ENCODE measurements at places on chromosomes 7 and 10.
A peak's percentile ranks its signal among the peaks of the same experiment; 100 is the strongest.

GRCh38 chr7:33310546-33310945 lies 181.2 kb downstream of the BBS9 start:
- no peak for DNase-seq

DNA sequence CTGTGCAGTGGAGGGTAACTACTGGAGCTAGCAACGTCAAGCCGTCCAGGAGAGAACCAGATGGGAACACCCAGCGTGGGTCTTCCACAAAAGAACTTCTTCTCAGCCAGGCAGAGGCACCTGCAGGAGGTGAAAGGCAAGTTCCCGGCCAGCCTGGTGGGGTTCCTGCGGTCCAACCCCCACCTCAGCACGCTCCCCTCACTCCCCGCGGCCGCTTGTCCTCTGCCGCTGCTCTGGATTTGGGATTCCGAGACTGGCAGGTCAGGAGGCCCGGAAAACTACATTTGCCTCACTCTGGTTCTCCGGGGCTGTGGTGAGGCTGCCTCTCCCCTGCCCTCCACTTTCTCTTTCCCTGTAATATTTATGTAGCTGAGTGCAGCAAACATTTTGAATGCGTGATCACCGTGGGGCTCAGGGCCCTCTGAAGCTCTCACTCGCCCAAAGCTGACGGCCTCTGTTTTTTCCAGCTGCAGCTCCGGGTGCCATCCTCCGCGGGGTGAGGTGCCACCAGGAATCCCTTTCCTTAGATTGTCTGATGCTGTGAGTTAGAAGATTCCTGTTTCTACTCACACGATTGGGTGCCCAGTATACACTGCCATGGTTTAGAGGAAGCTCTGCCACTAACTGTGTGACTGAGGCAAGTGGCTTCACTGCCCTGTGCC lies 366.9 kb downstream of the DNAJB6 start:
- DNase-seq = peak; percentile 55

- DNase-seq = no peak
Measured at GRCh38 chr10:128457136-128457535, 330.9 kb upstream of the MKI67 start.

DNA sequence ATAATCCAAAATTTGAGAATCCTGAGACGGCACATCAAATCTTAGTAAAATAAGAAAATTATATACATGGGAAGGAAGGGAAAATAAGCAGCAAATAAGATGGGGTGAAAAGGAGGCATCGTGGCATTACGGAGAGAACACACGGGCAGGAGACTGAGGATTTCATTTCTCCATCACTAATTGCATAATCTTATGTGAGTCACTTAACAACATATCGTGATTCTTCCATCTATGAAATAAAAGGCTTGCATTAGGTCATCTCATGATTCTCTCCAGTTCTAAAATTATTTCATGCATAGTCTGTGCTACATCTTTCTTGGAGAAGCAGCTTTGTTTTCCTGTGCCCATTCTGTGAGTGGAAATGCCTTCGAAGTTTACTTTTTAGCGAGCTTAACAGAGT lies 288.7 kb downstream of the LRMDA start:
- DNase-seq = no peak

DNA sequence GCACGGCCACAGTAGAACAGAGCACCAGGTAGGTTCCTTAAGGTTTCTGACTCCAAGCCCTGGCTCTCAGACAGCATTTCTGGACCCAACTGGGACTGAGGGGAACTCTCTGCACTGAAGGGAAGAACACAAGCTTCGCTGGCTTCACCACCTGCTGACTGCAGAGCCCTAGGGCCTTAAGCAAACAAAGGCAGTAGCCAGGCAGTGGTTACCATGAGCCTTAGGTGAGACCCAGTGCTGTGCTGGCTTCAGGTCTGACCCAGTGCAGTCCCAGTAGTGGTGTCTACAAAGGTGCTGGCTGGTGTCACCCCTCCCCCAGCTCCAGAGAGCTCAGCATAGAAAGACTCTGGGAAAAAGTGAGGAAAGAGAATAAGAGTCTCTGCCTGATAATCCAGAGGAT lies 59.5 kb downstream of the SIRT1 start:
- DNase-seq = no peak

DNA sequence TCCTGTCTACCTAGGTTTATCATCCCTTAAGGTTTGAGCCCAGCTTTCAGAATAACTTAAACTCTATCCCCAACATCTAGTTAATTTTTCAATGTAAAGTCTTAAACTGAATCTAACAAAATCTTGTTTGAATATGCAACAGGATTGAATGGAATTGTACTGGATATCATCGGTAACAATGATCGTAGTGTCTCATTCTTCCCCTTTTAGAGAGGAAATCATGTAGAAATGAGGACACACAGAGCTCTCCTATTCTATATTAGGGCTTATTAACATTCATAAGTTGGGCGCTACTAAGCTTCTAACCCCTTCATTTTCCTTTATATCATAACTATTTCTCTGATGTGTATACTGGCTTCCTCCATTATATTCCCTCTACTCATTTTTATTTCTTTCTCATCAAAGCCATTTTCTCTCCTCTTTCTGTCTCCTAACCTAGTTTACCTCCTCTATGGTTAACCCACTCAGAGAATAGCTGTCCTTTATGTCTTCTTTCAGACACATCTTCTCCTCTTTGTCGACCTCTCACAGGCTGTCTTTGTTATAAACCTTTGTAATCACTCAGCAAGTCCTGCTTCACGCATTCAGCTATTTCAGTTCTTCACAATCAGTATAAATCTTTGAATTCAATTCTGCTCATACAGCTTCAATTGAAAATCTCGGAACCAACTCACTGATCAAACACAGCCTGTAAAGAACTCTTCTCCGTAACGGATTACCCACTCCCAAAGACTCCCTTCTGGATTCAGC lies 1019.0 kb upstream of the C7orf33 start:
- no peak for DNase-seq

DNA sequence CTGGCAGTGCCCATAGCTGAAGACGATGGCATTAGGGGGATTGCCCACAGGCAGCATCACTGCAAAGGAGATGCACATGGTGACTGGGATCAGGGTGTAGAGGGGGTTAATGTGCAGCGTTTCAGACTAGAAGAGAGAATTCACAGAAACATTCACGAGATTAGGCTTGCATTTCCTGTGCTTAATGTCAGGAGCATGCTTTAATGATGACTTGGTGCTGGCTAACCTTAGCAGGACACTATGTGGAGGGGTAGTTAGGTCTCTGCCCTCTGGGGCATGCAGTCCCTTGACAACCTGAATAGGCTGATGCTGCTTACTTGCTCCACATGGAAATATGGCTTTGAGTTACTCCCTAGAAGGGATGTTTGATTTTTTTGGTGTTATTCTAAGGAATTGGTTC lies 21.8 kb downstream of the STMP1 start:
- no peak for DNase-seq

DNA sequence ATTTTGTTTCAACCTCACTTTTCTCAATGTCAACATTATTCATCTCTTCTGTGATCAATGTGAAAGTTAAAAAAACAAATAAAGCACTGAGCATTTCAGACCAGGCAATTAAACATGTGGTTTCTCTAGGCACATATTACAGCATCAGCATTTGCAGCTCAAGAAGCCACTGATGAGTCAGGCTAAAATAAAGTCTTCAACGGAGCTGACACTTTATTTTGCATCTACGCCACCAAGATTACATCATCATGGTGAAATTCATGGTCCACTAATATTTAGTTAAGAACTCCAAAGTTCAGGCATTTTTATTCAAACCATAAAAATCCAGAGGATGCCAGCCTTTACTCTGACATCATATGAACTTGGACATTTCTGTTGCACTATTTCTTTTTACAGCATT lies 33.0 kb downstream of the MAGI2 start:
- DNase-seq = no peak

- no peak for DNase-seq
Measured at GRCh38 chr7:121752706-121753105, 120.3 kb upstream of the PTPRZ1 start.

- no peak for DNase-seq
Measured at GRCh38 chr7:88355011-88355410, 48.3 kb upstream of the STEAP4 start.

GRCh38 chr10:96578633-96579032 lies 8.2 kb downstream of the TM9SF3 start:
- DNase-seq = no peak

DNA sequence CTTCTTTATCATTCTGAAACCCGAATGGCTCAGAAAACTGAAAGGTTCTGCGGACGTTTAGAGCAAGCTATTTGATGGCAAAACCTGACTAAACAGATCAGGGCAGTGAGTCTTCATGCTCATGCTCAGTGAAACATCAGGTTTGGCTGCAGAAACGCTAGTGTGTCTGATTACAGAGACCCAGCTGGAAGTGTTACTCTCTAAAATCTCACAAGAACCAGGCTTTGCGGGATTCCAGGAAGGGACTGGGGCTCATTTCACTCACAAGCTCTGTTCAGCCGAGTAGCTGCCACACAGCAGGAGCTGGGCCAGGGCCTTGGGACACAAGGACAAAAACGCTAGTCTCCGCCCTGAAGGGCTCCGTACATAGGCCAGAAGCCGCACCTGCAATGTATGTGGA lies 2.9 kb downstream of the PITRM1 start:
- DNase-seq = no peak

GRCh38 chr10:70267161-70267933 lies 16.5 kb downstream of the NPFFR1 start:
- peak; percentile 71 for DNase-seq

DNA sequence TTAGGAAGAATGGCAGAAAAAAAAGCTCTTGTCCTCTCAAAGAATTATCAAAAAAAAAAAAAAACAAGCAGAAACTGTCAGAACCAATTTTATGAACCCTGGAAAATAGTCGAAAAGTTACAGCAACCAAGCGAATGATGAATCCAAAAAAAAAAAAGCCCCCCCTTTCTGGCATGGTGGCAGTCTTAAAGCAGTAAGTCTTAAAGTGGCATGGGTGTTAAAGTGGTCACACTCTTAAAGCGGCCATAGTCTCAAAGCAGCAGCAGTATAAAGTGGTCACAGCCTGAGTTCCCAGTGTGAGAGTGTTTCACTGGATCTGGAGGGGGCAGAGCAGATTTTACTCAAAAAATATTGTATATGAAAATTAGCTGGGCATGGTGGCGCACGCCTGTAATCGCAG lies 96.8 kb upstream of the RAB18 start:
- DNase-seq = no peak

DNA sequence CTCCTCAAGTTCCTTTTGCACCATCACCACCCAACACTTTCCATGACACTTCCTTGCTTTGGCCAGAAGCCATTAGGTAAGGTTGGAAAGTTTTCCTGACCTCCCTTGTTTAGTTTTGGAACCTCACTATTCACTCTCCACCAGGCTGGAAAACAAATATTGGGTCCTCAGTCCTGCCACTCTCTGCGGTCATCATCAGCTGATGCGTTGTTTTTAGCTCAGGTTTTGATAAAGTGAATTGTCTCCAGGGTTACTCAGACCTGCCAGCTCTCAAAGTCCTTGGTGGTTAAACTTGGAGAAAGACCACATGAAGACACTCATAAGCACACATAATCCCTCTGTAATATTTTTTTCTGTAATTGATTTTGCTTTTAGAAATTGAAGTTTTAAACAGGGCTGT lies 55.5 kb downstream of the CCDC186 start:
- no peak for DNase-seq

- no peak for DNase-seq
Measured at GRCh38 chr7:114364151-114364550, 50.5 kb upstream of the FOXP2 start.

DNA sequence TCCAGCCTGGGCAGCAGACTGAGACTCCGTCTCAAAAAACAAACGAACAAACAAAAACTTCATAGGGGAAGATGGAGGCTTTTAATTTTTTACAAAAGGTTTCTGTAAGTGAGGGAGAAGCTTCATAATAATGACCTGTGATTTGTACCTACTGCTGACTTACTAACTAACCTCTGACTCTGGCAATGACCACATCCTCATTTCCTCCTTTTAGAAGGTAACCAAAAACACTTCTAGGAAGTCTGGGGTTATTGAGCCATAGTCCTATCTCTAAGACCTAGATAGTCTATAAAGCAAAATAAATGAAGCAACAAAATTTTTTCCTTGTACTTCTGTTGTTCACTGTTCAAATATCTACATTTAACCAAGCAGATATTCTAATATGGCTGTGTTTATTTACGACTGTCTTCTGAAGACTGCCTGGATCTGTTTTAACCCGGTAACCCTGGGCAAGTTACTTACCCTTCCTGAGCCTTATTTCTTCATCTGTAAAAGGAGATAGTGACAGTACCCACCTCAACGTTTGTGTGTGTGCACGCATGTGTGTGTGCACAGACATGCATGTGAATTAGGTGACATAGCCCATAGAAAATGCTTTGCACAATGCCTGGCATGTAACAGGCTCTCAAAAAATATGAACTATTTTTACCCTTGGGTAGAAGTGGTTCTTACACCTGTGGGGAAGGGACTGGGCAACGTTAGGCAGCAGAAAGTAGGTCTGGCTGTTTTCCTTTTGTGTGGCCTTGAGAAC lies 30.8 kb upstream of the SMNDC1 start:
- no peak for DNase-seq

- DNase-seq = no peak
Measured at GRCh38 chr10:99525897-99526296, 6.8 kb upstream of the NKX2-3 start.

DNA sequence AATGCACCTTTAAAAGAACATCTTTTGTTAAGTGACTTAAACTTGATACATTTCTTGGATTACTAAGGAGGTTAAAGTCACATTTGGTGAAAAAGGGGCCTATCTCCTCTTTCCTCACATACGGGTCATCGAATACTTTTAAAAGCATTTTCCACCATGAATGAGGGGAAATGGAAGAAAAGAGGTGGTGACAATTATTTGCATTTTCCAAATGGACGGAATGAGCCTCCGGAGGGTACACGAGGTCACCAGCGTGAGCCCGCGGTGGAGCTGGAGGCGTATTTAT lies 1.0 kb upstream of the BMPR1A start:
- DNase-seq = no peak

DNA sequence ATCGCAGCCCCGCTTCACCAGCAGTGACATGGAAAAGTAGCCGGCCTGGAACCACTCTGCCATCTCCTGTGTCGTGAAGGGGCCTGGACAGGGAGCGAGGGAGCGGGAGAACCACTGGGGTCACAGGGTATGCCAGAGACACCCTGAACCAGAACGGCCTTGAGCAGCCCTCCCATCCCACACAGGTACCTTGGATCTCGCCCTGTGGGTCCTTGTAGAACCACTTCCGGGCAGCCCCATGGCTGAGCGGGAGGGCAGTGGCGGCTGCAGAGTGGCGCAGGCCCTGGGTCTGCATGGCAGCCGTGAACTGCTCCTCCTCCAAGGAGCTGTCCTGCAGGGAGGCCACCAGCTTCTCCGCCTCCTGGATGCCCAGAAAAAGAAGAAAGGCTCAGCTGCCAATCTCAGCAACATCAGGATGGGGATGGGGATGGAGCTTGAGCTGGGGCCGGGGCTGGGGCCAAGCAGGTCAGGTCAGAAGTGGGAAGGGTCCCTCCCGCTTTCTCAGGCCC lies 9.5 kb downstream of the GIGYF1 start:
- no peak for DNase-seq

DNA sequence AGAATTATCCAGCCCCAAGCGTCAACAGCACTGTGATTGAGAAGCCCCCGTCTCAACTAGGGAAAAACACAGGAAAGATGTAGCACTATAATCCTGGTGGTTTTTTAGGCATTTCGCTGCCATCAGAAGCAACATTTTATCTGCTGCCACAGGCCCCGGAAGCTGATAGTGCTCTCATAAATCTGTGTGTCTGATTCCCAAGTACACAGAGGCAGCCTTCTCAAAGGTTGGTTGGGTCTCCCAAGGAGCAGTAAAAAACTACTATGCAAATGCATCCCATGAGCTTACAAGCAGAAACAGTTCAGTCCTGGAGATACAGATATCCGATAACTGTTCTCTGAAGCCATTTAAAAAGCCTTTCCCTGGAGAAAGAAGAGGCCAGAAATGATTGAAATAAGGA lies 45.8 kb upstream of the LYZL1 start:
- DNase-seq = no peak

Measured in coronary artery (tissue), 2 donors.